ENCODE measurements at places on chromosomes 3 and 15.

- DNase-seq: no peak
Observed at GRCh38 chr3:153614563-153614962, 452.5 kb downstream of the RAP2B start.

- no peak for DNase-seq
Observed at GRCh38 chr3:102802819-102803420, 368.1 kb downstream of the ZPLD1 start.

DNA sequence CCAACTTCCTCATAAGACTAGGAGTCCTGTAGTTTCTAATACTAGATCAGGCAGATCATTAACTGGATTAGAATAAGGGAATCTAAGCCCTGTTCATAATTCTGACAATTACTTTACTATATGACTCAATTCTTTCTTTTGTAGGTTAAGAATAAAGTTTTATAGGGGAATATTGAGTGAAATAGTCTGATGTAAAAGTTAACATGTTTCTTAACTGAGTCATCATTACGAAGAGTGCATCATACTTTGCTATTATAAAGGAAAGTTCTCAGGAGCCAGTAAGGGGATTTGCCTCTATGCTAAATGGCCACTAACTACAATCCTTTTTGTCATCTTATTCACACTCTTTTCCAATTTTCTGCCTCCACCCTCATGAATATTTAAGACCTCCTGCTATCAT, 63.1 kb downstream of the POLQ start:
- DNase-seq: no peak

- no peak for DNase-seq
Observed at GRCh38 chr15:84926491-84927230, 42.2 kb downstream of the SLC28A1 start.

DNA sequence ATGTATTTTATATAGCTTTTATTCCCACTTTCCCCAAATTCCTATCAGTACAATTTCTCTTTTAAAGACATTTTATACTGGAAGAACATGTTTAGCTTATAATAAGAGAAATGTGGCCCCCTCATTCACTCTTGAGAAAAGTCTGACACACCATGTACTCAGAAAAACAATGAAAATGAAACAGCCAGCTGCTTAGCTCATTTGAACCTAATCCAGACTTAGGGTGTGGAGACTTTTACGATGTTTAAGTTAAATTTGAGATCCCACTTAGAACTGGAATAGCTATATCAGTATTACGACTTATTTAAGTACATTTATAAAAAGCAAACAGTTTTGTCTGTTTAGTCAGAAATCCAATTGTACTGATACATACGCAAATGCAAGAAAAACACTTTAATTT, 252.3 kb upstream of the ARRDC4 start:
- no peak for DNase-seq

- DNase-seq: no peak
Observed at GRCh38 chr3:9875448-9875847, 4.6 kb downstream of the CIDEC start.

- no peak for DNase-seq
Observed at GRCh38 chr3:120762615-120763014, 20.1 kb downstream of the GTF2E1 start.

- no peak for DNase-seq
Observed at GRCh38 chr15:52790941-52791751, 1.0 kb upstream of the ONECUT1 start.

DNA sequence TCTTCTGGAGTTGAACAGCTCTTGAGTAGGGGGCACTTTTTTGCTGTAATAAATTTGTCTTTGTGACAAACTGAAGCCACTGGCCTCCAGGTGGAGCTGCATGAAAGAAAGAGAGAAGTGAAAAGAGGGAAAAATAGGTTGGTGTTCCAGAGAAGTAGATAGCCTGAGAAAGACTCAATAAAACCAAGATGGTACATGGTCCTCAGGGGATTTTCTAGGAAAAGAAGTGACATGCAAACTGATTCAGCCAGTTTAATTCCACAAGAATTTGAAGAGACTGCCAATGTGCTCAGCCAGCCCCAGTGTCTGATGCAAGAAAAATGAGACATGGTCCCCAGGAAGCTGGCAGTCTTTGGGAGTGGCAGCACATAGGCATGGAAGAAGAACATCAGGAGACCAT, 152.7 kb downstream of the CD47 start:
- no peak for DNase-seq

DNA sequence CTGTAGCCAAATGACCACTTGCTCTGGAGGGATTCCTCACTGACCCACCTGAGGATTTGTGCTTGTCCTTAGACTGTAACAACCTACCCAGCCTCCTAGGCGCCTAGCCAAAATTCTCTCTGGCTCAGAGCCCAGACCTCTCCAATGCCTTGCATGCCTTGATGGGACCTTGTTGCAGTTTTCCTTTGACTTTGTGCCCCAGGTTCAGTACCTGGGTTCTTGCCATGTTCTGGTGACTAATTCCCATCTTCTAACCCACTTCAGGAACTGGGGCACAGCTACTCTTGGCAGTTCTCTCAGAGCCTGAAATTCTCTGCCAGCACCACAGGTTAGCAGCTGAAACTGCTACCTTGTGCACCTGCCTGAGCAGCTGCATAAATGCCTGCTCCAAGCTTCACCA, 27.0 kb upstream of the UBE3A start:
- no peak for DNase-seq

DNA sequence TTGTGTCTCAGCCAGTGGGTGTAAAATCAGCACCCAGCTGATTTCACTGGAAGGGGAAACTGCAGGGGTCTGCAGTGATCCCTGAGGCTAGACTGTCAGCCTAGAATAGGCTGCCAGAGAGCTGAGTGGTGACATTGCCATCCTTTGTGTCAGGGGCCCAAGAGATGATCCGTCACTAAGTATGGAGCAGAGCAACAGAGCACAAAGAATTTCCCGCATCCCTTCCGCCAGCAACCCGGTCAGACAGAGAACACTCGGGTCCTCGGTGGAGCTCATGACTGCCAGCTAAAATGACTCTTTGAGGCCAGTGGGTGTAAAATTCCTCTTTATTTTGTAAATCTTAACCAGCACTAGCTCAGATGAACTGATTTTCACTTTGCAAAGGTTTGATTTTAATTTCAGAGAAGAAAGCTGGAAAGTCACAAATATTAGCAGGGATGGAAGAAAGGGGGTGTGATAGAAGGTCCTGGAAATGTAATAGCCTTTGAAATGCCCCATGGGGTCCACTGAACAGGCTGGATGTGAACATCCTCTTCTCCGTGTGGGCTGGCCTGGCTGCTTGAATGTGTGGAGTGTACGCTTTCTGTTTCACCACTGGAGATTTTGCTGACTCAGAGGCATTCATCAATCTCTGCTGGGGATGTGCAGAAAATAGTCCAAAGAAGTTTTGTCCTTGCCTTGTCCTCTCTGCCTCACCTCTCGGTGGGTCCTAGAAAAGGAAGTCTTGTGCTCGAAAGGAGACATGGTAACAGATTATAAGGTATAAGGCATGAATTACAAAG, 138.8 kb downstream of the SV2B start:
- DNase-seq: no peak

GRCh38 chr3:110397115-110397514, 674.5 kb upstream of the NECTIN3 start:
- DNase-seq: no peak

- DNase-seq: no peak
Observed at GRCh38 chr15:59904450-59905135, 99.5 kb upstream of the FOXB1 start.

DNA sequence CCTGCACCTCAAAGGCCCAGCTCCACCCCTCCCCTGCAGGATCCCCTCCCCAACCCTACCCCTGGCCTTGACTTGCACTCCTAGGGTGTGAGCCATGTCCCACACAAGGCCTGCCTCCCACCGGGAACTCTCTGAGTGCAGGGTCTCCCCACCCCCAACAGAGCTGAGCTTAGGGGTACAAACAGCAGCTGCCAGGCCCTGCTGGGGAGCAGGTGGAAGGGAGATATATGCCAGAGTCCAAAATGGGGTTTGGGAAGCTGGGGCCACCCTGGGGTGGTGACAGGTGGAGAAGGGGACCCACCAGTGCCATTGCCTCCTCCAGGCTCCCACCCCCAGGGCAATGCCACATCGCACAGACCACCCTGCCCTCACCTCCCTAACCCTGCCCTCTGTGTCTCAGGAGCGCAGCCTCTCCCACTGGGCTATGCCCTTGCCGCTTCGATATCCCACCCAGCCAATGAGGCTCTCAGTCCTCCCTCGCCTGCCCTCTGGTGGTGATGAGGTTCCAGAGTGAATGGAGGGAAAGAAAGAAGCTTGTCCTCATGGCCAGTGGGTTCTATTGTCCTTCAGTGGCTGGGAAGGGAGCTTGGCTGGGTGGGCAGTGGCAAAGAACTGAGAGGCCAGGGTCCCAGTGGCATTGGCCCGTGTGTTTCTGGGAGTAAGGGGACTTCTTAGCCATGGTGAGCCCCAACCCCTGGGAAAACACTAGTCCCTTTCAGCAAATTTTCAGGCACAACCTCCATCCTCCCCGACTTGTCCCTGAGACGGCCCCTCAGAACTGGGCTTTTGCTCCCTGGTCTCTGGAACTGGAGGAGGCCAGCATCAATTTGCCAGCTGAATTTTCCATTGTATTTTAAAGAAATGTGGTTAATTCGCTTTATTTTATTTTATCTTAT, 46.8 kb downstream of the CYP11A1 start:
- DNase-seq: peak; percentile 4

GRCh38 chr3:3101660-3102458, 8.3 kb downstream of the IL5RA start:
- DNase-seq: no peak

DNA sequence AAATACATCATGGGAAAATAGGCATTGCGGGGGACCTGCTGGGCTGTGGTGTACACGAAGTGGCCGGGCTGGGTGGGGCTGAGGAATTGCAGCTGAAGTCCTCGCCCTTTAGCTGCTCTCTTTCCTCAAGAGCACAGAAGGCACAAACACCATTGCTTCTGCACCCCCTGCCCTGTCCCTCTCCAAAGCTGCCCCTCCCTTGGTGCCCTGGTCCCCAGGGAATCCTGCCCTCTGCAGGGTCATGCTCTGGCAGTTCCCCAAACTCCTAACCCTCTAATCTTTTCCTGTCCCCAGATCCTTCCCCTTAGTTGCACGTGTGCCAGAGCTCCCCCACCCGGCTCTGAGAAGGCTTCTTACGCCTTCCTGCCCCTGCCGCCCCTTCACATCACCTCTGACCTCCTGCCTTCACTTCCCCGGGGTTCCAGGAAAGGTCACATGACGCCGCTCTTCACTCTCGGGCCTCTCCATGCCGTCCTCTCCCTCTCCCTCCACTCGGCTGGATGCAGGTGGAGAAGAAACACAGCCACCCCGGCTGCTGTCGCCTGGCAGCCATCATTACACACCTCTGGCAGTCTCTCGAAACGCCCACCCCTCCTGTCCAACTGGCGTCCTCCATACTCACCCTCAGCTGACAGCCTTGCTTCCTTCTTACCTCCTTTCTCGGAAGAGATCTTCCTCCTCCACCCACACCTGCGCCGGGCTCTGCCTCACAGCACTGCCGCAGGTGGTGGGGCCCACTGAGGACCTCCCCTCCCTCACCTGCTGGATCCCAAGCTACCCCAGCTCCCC, 6.9 kb upstream of the PCSK6 start:
- DNase-seq: no peak

GRCh38 chr3:64594134-64594533, 93.7 kb downstream of the ADAMTS9 start:
- DNase-seq: no peak

GRCh38 chr3:118772547-118773011, 262.1 kb downstream of the IGSF11 start:
- no peak for DNase-seq

DNA sequence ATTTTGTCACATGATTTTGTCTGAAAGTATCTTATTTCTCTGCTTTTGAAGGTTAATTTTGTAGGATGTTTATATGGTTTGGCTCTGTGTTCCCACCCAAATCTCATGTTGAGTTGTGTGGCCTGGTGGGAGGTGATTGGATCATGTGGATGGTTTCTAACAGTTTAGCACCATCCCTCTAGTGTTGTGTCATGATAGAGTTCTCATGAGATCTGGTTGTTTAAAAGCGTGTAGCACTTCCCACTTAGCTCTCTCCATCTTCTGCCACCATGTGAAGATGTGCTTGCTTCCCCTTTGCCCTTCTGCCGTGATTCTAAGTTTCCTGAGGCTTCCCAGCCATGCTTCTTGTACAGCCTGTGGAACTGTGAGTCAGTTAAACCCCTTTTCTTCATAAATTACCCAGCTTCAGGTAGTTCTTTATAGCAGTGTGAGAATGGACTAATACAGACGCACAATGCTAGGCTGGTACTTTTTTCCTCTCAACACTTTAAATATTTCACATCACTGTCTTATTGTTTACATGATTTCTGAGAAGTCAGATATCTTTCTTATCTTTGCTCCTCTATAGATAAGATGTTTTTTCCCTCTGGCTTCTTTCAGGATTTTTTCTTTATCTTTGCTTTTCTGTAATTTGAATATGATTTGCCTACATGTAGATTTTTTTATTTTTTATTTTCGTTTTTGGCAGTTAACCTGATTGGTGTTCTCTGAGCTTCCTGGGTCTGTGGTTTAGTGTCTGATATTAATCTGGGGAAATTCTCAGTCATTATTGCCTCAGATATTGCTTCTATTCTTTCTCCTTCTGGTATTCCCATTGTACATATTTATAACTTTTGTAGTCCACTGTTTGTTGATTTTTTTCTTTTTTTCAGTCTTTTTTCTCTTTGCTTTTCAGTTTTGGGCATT, 22.2 kb downstream of the BTD start:
- no peak for DNase-seq

DNA sequence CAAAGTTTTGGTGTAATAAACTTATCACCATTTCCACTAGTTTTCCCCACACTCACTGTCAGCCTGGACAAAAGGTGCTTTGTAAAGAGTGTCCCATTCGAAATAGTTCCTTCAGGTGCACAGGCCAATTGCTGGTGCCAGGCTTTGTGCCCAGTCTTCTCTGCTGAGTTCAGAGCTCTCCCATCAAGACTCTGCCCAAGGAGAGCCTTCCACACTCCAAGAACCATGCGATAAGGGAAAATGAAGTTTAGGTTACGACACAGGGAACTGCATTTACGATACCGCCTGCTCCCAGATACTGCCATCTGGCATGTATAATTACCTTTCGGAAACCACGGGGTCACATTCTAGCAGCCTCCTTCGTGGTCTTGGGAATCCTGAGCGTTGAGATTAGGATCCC, 379.6 kb downstream of the MECOM start:
- DNase-seq: no peak

DNA sequence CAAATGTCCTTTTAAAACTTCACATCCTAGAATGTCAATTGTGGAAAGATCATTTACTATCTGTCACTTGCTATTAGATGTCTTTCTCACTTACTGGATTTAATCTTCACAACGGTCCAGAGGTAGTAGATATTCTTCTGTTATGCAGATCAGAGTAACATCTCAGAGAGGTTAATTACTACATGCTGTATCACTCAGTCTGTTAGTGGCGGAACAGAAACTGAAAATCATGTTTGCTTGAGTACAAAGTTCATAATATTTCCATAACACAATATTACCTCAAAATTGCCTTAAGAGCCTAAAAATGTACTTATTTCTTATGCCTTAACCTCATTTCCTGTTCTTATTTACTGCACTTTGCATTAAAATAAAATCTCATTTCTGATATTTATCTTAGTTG, 28.6 kb upstream of the GPR149 start:
- no peak for DNase-seq
